ENCODE measurements at places on chromosomes 11 and 22.

- no peak for DNase-seq
These were observed 65.9 kb upstream of the SC5D start for GRCh38 chr11:121226415-121227263.

GRCh38 chr11:8081591-8082250, 710 bp downstream of the TUB start:
- DNase-seq = no peak

- no peak for DNase-seq
These were observed 57.5 kb upstream of the SLC22A12 start for GRCh38 chr11:64533501-64533900.

- DNase-seq = no peak
These were observed 9.7 kb downstream of the RHOD start for GRCh38 chr11:67066333-67066709.

- DNase-seq = no peak
These were observed 56.8 kb downstream of the CD6 start for GRCh38 chr11:61028135-61028729.

- no peak for DNase-seq
These were observed 35.3 kb downstream of the STIM1 start for GRCh38 chr11:3890806-3891205.

DNA sequence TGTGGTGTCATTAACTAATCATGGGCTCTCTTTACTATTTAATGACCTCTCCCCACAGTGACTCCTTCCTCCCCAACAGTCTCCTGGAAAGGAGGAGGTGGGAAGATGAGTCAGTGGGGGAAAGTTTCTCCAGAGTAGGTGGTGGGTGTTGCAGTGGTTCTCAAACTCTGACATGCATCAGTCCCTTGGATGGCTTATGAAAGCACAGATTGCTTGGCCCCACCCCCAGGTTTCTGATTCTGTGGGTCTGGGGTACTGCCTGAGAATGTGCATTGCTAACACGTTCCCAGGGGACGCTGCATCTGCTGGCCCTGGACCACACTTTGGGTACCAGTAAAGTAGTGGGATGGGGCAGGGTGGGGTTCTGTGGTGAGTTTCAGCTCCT, 9.8 kb downstream of the CD82 start:
- DNase-seq = no peak

- no peak for DNase-seq
These were observed 20.2 kb downstream of the ST3GAL4 start for GRCh38 chr11:126375726-126376125.

GRCh38 chr11:17169876-17170275, 37.9 kb downstream of the PIK3C2A start:
- no peak for DNase-seq

DNA sequence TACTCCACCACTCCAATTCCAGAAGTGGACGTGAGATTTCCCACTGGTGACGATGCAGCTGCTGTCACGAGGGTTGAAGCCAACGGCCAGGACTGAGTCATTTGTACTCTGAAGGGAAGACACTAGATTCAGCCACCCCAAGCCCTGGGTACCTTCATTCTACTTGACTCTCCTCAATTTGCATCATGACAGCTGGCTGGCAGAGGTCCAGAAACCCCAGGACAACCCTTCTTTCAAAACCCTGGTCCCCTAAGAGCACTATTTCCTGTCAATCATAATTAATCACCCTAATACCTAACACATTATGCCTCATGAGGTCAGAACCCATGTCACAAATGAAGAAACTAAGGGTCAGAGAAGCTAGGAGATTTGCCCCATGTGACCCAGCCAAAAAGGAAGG, 4.9 kb downstream of the EML3 start:
- no peak for DNase-seq

GRCh38 chr11:78261828-78262227, 73.1 kb downstream of the USP35 start:
- DNase-seq = no peak

- no peak for DNase-seq
These were observed 716 bp upstream of the ABCC8 start for GRCh38 chr11:17477361-17477760.

- no peak for DNase-seq
These were observed 1.1 kb downstream of the TAF1D start for GRCh38 chr11:93740031-93740729.

DNA sequence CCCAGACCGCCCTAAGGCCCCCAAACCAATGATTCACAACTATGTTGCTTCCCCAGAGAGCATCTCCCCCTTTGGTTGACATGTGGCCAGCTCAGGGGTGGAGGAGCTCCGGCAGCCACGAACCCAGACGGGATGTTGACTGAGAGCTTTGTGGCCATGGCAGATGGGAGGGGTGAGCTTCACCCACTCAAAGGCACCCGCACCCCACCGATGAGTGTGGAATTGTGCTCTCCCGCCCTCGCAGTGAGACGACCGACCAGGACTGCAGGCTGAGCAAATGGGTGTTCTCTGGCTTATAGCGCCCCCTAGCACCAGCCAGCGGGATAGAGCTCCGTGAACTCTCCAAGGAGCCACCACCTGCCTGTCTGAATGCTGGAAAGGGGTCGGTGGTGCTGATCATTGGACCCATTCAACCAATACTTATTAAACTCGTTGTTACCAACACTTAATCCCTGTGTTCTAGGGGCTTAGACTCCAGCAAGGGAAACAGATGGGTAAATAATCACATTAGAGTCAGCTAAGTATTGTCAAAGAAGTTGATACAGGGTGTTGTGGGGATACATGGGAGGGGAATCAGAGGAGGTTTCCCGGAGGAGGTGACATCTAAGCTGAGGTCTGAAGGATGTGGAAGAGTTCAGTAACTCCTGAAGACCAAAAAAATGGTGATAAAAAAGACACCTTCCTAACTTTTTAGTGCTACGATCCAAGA, 4.5 kb upstream of the TIMP3 start:
- DNase-seq = peak; percentile 86

DNA sequence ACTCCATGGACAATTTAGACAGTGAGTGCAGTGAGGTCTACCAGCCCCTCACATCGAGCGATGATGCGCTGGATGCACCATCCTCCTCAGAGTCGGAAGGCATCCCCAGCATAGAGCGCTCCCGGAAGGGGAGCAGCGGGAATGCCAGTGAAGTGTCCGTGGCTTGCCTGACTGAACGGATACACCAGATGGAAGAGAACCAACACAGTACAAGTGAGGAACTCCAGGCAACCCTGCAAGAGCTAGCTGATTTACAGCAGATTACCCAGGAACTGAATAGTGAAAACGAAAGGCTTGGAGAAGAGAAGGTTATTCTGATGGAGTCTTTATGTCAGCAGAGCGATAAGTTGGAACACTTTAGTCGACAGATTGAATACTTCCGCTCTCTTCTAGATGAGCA, 51.4 kb downstream of the SPECC1L start:
- no peak for DNase-seq

DNA sequence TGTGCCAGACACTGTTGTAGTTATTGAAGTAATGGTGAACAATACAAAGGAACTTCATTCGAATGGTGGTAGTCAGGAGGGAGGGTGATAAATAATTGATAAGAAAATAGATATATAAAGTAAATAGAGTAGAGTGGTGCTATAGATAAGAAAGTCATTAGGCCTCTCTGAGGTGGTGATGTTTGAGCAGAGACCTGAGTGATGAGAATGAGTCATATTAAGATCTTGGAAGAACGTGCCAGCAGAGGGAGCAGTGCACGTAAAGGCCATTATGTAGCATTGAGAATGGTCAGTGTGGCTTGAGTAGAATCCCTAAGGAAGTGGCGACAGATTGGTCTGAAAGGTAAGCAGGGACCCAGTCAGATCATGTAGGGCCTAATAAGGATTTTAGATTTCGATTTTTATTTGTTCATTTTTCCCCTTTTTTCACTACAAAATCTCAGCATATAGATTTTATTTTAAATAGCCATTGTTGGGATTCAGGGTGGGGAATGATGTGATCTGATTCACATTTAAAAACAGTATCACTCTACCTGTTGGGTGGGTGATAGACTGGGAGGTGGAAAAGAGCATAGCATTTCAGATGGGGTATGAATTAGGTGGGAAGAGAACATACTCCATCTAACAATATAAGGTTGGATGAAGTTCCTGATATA, 44.7 kb downstream of the CCDC90B start:
- no peak for DNase-seq

- DNase-seq = no peak
These were observed 457.0 kb downstream of the DLG2 start for GRCh38 chr11:85170184-85170583.

DNA sequence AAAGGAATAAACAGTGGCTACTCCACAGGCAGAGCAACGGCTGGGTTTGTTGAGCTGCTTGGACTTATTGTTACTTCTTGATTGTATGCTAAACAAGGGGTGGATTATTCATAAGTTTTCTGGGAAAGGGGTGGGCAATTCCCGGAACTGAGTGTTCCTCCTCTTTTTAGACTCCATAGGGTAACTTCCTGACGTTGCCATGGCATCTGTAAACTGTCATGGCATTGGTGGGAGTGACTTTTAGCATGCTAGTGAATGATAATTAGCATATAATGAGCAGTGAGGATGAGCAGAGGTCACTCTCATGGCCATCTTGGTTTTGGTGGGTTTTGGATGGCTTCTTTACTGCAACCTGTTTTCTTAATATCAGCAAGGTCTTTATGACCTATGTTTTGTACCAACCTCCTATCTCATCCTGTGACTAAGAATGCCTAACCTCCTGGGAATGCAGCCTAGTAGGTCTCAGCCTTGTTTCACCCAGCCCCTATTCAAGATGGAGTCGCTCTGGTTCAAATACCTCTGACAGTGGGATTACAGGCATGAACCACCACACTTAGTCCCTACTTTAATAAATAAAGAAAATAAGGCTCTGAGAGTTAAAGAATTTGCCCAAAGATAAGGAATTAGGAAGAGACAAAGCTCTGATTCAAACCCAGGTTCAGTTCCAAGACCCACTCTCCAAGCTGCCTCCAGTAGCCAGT, 65.6 kb upstream of the CLMP start:
- DNase-seq = no peak

GRCh38 chr11:131902421-131902820, 532.0 kb downstream of the NTM start:
- no peak for DNase-seq
